ENCODE measurements at places on chromosomes 12 and 14.

DNA sequence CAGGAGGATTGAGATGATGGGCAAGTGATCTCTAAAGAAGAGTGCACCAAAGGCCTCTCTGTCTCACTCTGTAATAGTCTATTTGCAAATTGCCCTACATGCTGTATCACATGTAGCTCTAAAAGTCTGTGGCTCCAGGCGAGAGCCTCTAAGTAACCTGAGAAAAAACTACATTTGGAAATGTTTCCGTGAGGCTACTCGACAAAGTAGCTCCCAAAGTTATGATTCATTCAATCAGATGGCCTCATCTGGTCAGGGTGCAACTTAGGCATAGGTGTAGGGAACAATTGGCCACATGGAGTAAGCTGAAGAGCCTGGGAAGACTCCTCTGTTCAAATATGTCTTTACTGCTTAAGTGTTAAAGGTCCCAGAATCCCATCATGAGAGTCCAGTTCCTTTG is 155.4 kb upstream of the PLEKHG7 start:
- no peak for DNase-seq

- no peak for DNase-seq
These were observed 24.2 kb downstream of the AMDHD1 start for GRCh38 chr12:95967301-95967700.

- DNase-seq = peak; percentile 4
These were observed 820 bp downstream of the BICDL1 start for GRCh38 chr12:119989731-119990381.

DNA sequence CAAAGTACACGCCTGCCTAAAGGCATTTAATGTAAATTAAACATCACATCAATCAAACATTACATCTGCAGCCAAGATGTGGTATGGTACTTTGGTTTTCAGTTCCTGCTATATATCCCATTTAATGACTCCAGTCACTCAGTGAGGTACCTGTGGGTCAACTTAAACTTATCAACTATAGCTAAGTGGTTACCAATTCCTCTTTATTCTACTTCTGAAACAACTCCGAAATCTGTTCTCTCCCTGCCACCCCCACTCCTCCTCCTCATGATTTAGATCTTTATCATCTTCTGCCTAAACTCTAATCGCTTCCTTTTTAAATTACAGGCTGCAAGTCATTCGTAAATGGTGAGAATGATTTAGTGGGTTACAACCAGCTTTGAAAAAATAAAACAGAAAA is 57.9 kb downstream of the BCL2L14 start:
- no peak for DNase-seq

GRCh38 chr14:82447586-82447985 is 913.9 kb upstream of the SEL1L start:
- DNase-seq = no peak

- no peak for DNase-seq
These were observed 80.4 kb downstream of the EEA1 start for GRCh38 chr12:92848740-92849139.

GRCh38 chr12:105355752-105356151 is 25.3 kb downstream of the C12orf75 start:
- no peak for DNase-seq

DNA sequence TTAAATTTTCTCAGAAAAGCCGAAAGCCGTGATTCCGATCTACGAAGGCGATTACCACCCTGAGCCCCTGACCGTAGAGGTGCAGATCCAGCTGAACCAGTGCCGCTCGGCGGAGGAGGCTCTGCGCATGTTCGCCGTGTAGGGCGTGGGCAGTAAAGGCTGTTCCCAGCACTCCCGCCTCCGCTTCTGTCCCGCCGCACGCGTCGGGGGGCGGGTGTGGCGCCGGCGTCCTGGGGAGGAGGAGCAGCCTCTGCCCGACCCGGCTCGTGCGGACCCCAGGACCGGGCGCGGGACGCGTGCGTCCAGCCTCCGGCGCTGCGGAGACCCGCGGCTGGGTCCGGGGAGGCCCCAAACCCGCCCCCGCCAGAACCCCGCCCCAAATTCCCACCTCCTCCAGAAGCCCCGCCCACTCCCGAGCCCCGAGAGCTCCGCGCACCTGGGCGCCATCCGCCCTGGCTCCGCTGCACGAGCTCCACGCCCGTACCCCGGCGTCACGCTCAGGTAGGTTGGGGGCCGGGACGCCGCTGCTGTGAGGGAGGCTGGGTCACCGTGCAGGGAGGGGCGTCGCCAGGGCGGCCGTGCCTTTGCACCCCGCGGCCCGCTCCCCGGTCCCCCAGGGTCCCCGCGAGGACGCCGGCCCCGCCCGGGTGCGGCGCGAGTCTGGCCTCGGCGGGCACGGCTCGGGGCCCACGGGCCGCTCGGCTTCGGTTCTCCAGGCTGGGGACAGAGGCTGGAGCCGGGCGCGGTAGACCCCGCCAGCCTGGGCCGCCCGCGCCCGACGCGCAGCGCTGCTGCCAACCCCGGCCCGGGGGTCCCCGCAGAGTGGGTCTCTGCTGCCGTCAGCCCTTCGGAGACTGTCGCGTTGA is at the start of gene B3GNT4:
B3GNT4 (plus strand) TSS at position 409 of the 866 bp plus-strand sequence. CDS start 910 bp downstream, outside the sequence.
- DNase-seq = no peak

GRCh38 chr12:54596526-54596946 is 8.1 kb upstream of the PPP1R1A start:
- no peak for DNase-seq

- peak; percentile 87 for DNase-seq
These were observed 1.1 kb upstream of the HDAC7 start for GRCh38 chr12:47820631-47821345.

- DNase-seq = no peak
These were observed 65.5 kb upstream of the PRKD1 start for GRCh38 chr14:29993143-29993542.

- DNase-seq = no peak
These were observed 70.4 kb downstream of the KITLG start for GRCh38 chr12:88509851-88510250.

DNA sequence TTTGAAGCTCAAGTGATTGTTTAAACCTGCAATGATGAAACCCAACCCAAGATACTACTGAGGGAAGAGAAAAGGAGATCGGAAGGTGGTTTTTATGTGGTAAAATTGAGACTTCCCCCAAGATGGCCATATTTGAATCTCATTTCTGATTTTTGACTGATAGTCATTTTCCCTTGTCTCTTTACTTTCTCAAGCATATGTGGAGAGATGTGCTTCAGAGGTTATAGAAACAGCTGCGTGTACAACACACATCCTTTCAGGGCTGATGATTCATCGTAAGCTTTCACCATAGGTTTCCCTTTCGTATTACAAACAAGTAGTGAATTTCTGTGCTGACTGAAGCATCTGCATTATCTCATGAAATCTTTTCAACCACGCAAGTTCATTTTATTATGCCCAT is 276.2 kb downstream of the EMP1 start:
- DNase-seq = no peak

DNA sequence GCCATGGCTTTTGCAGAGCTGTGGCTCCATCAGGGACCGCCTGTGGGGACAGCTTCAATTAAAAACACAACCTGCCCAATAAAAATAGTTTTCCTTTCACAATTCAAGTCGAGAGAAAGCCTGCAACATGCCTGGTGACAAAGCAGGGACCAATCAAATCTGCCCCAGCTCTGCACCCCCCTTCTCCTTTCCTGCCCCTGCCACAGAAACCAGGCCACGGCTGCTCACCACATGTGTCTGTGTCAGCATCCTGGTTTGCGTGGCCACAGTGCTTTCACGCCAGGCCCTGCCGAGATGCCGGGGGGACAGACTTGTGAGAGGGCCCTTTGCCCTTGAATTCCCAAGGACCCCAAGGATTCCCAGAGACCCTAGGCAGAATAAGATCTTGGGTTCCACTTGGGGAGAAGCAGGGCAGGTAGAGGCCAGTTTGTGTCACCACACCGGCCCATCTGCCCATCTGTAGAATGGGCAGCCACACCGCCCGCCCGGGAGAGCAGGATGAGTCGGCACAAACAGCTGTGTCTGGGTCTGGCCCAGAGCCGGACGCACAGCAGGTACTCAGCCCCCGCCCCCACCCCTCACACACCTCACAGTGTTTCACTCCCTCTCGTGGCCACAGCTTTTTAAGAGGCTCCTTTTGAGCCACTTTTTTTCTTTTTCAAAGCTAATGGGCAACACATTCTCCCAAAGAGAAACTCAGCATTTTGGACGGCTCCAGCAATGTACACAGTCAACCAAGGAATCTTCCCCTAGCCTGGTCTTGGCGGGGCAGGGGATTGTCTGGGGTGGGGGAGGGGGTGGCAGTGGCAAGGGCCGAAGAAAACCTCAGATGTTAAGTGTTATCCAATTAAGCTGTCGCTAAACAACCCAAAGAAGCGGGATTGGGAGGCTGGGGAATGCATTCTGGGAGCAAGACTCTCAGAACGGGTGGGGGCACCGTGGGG is 41.5 kb downstream of the BCL11B start:
- no peak for DNase-seq

GRCh38 chr12:42756841-42757623 is 167.5 kb upstream of the PRICKLE1 start:
- DNase-seq = peak; percentile 80

- DNase-seq = no peak
These were observed 989 bp upstream of the DRAM1 start for GRCh38 chr12:101876322-101876860.

DNA sequence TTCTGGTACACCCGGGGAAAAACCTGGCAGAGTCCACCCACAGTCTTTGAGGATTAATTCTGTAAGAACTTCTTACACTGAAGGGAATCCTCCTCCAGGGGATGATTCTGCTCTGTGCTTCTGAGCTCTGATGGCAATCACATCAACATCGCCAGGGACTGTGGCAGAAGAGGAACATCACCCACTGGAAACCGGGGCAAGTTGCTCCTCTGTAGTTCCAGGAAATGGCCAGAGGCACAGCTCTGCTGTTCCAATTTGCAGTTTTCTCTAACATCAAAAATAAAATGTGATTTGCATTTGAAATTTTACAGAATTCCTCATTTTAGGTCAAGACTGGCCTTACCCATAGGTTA is 207.6 kb downstream of the DAD1 start:
- no peak for DNase-seq

- DNase-seq = peak; percentile 43
These were observed 35.2 kb downstream of the SLC8B1 start for GRCh38 chr12:113299619-113300237.

DNA sequence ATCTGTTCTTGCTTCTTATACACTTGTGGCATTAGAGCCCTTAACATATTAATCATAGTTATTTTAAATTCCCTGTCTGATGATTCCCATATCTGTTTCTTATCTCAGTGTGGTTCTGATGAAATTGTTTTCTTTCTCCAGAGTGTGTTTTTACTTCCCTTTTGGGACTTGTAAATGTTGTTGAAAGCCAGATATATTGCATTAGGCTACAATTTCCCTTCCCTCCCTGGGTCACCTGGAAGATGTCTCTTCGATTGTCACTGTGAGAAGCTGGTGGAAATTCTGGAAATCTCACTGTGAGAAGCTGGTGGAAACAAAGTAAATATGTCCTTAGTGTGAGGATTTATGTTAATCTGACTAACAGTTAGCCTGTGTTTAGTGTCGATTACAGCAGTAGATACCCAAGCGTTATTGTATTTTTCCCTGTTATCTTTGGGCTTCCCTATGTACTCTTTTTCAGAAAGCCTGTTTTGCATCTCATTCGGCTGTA is 717.3 kb downstream of the TRHDE start:
- DNase-seq = no peak

DNA sequence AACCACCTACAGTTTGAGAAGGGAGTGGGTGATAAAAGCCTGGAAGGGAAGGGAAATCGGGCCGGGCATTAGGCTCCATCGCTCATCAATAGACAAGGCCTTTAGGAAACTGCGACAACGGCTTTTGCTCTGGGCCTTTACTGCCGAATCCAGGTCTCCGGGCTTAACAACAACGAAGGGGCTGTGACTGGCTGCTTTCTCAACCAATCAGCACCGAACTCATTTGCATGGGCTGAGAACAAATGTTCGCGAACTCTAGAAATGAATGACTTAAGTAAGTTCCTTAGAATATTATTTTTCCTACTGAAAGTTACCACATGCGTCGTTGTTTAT is 261 bp upstream of the RNU7-1 start:
- DNase-seq = peak; percentile 81

DNA sequence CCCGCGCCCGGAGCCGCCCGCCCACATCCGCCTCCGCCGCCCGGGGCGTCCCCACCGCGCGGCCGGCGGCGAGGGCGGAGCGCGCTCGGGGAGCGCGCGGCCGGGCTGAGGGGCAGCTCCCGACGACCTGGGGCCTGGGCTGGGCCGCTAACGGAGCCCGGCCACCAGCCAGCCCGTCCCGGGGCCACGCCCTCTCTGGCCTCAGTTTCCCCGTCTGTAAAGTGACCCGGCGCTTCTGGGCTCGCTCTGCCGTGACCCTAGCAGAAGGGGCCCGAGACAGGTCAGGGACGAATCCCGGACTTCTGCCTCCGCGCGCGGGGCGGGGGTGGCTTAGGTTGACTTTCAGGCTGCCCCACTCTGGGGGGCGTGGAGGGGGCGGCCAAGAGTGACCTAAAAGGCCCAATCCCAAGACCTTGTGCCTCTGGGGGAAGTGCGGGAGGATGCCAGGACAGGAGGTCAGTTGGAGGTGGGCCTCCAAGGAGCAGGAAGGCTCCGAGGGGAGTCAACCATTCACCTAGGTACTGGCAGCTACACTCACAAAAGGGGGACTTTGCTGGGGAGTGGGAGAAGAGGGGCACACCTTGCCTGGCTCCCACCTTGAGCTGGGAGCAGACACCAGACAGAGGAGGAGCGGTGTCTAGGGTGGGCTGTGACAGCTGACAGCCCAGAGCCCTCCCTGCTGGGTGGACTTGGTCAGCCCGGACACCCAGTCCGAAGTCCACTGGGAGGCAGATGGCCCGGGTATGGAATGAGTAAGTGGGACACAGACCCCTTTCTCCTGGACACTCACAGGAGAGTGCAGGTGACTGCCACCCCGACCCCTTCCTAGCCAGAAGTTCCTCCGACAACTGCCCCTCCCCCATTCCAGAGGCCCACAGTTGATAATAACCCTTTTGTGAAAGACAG is 486 bp upstream of the AKT1 start:
- DNase-seq = no peak

DNA sequence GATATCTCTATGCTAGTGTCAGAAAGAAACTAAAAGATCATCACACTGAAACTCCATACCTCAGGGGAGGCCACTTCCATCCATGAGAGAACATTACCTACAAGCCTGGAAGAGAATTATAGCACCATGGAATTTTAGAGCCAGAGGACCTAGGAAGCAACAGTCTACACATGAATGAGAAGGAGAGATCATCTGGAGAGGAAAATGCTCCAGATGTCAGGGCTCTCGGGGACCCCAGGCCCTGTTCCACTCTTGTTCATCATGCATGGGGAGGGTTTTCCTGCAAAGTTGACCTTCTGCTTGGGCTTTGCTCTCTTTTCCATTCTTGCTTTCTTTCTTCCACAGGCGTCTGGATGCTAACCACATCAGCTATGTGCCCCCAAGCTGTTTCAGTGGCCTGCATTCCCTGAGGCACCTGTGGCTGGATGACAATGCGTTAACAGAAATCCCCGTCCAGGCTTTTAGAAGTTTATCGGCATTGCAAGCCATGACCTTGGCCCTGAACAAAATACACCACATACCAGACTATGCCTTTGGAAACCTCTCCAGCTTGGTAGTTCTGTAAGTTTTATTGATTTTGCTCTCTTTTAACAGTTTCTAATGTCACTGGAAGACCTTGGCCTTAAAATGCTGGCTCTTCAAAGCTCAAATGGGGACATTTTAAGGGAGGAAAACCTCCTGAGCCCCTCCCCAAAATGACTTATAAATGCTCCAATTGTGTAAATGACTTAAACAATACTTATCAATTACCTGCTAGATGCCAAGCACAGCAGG is 110.7 kb downstream of the ZFC3H1 start:
- DNase-seq = no peak
